ENCODE measurements at places on chromosomes 7 and 10. TPM values are rescaled to one million over a fixed set of nuclear protein-coding genes. Genes with fewer than 3 reads are reported as not detected.
A peak's percentile ranks its signal among the peaks of the same experiment; 100 is the strongest.

Gene ATOH7
- polyA plus RNA-seq = 0.13 TPM

Gene AGR2
- 110 TPM for polyA plus RNA-seq

Gene ZNF438
- 10.5 TPM for polyA plus RNA-seq

Gene CFTR
- polyA plus RNA-seq = 24.8 TPM

Gene GIMAP6
- polyA plus RNA-seq = 28.0 TPM

Gene PIK3CG
- 3.3 TPM for polyA plus RNA-seq

Gene VWDE
- 3.7 TPM for polyA plus RNA-seq

Gene PVRIG
- 7.7 TPM for polyA plus RNA-seq

Gene C10orf105
- polyA plus RNA-seq = 0.51 TPM

- no peak for DNase-seq
These were observed 120.7 kb downstream of the WDFY4 start for GRCh38 chr10:48805411-48805810.

DNA sequence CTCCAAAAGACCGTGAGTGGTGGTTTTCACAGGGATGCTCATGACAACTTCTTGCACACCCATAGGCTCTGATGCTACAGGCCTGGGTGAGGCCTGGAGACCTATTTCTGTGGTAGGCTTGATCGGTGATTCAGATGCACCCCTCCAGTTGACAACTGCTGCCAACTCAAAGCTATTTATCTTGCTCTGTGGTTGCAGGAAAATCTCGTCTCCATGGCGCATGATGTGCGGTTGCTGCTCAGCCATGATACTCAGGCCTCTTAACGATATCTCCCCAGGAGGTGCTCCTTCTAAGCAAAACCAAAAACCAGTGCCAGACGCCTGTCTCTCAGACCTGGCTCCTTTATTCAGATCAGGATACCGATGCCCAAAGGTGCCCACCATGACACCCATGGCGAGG is 31.4 kb downstream of the C10orf90 start:
- DNase-seq = no peak

- no peak for DNase-seq
These were observed 136.4 kb upstream of the FGFR2 start for GRCh38 chr10:121734589-121735045.

GRCh38 chr10:132460691-132461090 is 63.7 kb downstream of the PWWP2B start:
- DNase-seq = no peak

GRCh38 chr10:107553470-107553869 is 389.0 kb upstream of the SORCS1 start:
- no peak for DNase-seq

GRCh38 chr7:103989200-103989784 is at the start of gene RELN:
Gene RELN (minus strand): TSS chr7:103989658. CDS start chr7:103989356, 302 bp downstream.
- peak; percentile 42 for DNase-seq

- no peak for DNase-seq
These were observed 47.8 kb downstream of the BRI3 start for GRCh38 chr7:98329100-98329790.

- DNase-seq = no peak
These were observed 151.0 kb upstream of the FRMD4A start for GRCh38 chr10:14481752-14482151.

DNA sequence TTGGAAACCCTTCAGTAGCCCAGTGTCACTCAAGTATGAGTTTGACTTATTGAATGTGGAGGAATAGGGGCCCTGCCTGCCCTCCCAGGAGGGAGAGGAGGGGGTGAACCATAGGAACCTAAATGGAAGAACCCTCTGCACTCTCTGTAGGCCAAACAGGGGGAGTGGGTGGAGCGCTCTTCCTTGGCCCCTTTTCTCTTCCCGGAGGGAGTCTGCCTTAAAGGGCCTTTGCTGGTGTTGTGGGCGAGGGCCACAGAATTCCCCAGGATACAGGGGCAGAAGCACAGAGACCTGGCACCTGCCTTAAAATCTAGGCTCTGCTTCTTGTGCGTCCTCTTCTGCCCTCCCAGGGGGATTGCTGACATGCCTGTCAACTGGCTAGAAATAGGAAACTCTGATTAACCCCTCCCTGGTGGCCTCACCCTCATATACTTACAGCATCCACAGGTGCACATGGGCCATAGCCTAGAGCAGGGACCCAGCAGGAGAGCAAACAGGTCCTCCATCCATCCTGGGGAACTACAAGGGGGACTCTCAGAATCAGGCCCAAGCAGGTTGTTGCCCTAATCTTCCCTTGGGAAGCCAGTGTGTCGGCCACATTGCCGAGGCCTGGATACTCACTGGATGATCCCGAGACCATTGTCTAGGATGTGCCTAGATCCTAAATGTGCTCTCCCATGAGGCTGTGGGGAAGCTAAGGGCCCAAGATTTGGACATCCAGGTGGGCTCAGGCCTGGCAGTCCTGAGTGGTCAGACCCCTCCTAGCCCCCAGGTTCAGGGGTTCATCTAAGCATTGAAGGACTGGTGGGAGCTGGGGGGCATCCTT is 3.4 kb downstream of the TRIM8 start:
- no peak for DNase-seq

- DNase-seq = no peak
These were observed 36.4 kb downstream of the NRP1 start for GRCh38 chr10:33298110-33298509.

DNA sequence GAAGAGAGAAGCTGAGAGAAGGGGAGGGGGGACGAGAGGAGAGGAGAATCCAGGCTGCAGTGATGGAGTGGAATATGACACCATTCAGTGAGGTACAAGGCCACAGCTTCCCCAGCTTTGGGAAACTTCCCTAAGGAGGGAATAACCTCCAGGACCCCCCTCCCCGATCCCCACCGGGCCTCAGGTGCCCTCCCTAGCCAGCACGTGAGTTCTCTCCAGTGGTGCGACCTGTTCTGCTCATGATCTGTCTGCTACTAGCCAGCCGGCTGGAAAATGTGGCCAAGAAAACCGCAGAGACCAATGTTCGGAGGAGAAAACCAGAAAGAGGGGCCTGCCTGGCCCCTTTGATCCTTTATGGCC is 39.9 kb upstream of the AGK start:
- DNase-seq = no peak

DNA sequence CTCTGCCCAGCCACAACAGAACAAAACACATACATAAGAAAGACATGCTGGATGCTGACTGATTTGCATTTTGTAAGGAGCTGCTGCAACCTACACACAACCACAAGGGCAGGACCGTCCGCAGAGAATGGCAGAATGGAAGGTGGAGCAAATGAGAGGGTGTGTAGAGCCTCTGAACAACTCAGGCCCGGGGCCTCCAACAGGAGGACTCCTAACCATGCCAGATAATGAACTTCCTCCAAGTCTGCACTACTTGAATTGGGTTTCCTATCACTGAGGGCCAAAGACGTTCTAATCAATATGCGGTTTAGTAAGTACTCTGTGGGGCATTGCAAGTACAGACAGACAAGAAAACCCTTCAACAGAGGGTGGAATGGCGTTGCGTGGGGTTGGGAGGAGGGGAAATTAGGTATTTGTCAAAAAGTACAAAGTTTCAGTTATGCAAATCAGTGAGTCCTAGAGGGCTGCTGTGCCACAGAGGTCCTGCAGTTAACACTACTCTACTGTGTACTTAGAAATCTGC is 14.6 kb downstream of the VOPP1 start:
- DNase-seq = no peak

- no peak for DNase-seq
These were observed 1.9 kb downstream of the GSTK1 start for GRCh38 chr7:143265017-143265693.

GRCh38 chr10:60537697-60538096 is 148.0 kb upstream of the ANK3 start:
- no peak for DNase-seq
